ENCODE measurements at places on chromosomes 1 and 21.
A peak's percentile ranks its signal among the peaks of the same experiment; 100 is the strongest.

DNA sequence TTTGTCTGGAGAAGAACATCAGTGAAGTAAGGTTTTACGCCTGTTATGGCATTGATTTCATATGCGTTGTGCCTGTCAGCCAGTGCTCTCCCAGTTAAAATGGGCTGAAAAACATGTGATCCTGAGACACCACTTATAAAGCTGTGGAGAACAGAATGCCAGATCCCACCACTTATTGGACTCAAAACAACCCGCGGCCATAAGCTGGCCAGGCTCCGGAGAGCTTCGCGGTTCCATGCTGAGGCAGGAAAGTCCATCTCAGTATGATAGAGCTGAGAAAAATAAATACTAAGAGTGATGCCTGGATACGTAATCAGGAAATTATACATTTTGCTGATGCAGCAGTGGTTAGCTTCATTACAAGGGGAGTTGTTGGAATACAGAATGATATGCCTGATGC, 5.1 kb downstream of the APOBEC4 start:
- DNase-seq, result no peak

- DNase-seq, result no peak
Measured at GRCh38 chr1:69520326-69520725, 47.4 kb upstream of the LRRC7 start.

DNA sequence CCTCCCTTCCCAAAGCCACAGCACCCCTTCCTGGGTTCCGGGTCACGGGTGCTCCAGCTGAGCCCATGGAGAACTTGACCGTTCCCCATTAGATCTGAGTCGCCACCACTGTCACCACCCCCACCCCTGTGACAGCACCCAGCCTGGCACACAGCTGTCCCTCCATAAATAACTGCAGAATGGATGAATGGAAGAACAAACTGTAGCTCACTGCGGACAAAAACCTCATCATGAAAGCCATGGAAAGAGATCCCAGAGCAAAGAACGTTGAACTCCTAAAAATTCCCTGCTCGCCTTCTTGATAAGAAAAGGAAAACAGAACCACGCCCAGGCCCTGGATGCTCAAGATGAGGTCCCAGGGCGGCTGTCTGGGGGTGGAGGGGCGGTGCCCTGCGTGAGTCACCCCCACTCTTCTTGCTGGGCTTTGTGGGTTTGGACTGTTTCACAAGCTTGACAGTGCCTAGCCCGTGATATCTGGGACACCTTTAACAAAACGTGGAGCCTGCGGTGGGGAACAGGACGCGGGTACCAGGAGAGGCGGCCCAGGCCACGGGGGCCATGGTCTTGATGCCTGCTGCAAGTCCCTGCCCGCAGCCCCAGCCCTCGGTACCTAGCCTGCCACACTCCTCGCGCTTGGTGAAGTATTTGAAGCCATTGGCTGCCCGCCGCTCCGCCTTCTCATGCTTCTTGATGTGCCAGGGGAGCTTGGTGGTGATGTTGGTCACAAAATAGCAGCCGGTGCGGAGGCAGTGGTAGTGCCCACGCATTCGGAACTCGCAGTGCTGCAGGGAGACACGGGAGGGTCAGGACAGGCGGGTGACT, 151.9 kb downstream of the CASZ1 start:
- DNase-seq, result no peak

DNA sequence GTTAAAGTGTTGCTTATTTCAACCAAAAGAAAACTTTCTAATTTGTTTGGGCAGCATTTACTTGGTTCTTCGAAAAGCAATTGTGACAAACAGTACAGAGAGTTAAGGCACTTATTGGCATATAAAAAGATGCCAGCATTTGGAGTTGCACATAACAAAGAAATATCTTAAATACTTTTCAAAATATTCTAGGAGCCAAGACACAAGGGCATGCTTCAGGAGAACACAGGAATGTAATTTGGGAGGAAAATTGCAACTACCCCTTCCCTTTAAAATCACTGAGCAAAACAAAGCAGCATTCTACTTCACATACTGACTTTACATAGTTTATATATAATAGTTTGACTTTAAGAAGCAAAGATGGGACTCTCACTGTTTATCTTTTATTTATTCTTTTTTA, 4.6 kb upstream of the TIE1 start:
- no peak for DNase-seq

- DNase-seq, result no peak
Measured at GRCh38 chr1:29470788-29471119, 234.4 kb downstream of the PTPRU start.

- DNase-seq, result no peak
Measured at GRCh38 chr1:111392460-111392945, 35.0 kb downstream of the OVGP1 start.

DNA sequence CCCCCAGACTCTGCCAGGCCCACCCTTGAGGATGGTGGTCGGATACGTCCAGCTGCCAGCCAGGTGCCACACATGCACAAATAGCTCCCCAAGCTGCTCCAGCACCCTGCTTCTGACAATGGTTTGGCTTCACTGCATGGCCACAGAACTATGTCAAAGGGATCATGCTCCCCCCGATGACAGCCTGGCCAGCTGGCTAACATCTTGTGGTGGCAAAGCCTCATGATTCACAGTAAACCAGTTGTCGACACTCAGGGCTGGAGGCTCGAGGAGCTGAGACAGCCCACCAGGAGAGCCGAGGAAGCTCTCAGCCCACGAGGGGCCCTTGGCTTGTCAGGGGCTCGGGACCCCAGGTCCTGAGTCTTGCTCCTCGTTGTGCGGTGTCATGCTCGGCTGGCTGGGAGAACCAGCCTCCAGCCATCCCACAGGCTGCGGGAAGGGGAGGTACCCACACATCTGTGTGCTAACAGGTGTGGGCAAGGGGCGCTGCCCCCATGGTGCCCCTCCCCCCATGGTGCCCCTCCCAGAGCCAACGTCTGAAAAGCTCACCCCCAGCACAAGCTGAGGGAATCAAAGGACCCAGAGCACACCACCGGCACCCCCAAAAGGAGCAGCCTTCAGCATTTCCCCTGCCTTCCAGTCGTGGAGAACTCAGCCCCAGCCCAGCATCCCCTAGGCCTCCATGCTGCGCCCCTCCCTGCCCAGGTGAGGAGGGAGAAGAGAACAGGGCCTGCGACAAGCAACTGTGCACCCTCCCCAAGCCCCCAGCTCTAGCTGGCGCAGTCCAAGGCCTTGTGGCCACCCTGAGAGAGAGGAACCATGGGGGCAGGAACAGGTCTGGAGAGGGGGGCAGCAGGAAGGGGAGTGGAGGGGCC, 41.2 kb downstream of the KIF21B start:
- DNase-seq, result no peak

GRCh38 chr1:25622531-25622930, 5.9 kb downstream of the MAN1C1 start:
- no peak for DNase-seq

- DNase-seq, result peak; percentile 97
Measured at GRCh38 chr1:178238722-178239510, 145.0 kb downstream of the RASAL2 start.

DNA sequence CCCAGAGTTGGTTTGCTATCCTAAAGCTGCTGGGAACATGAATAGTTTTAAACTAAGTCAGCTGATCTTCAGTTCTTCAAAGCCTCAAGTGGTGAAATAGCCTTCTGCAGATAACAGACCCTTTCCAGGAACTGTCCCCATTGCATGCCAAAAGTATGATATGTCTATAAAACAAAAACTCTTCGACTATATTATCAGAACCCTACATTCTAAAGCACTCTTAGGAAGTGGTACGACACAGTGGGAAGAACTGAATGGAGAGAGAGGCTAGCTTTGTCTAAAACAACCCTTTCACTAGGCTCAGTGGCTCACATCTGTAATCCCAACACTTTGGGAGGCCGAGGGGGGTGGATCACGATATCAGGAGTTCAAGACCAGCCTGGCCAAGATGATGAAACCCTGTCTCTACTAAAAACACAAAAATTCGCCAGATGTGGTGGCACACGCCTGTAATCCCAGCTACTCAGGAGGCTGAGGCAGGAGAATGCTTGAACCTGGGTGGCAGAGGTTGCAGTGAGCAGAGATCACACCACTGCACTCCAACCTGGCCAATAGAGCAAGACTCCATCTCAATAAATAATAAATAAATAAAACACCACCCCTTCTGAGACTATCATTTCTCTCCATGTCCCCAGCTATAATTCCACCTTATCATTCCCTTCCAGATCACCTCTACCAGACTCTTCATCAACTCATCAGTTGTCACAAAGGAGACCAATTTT, 2.2 kb upstream of the FRRS1 start:
- no peak for DNase-seq

- no peak for DNase-seq
Measured at GRCh38 chr1:199352351-199352750, 675.2 kb upstream of the NR5A2 start.

- DNase-seq, result no peak
Measured at GRCh38 chr1:25624156-25624555, 7.6 kb downstream of the MAN1C1 start.

DNA sequence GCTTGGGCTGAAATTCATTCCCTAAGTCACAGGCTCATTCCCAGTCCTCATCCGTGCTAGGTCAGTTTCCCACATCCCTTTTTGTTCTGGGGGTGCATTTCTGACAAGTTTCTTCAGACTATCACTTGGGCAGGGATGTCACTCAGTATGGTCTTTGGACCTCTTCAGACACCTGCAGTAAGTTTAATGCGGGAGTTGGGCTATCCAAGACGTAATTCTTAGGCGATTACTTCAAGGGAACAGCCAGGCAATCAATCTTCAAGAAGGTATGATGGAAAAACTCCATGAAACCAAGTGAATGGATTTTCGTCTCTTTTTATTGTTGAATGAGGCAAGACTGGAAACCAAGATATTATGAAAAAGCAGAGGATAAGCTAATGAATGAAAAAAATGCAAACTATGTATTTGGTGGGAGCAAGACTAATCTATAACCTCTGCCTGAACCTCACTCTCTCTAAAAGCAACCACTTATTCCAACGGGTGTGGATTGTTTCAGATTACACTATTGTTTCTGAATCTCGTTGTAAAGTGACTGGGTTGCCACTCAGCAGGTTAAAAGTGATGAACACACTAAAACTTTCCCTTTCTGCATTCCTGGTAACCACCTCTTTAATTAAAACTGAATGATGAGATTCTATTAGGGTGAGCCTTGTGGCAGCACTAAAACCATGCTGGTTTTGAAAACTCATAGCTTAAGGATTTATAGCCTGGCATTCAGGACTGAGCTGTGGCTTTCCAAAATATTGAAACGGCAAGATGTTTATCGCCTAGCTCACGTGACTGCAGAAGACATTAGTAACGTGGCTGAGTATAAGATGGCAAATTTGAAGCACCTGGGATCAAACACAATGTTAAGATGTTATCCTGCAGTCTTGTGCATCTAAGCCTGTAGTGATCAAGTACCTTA, 1.1 kb downstream of the RASAL2 start:
- no peak for DNase-seq

DNA sequence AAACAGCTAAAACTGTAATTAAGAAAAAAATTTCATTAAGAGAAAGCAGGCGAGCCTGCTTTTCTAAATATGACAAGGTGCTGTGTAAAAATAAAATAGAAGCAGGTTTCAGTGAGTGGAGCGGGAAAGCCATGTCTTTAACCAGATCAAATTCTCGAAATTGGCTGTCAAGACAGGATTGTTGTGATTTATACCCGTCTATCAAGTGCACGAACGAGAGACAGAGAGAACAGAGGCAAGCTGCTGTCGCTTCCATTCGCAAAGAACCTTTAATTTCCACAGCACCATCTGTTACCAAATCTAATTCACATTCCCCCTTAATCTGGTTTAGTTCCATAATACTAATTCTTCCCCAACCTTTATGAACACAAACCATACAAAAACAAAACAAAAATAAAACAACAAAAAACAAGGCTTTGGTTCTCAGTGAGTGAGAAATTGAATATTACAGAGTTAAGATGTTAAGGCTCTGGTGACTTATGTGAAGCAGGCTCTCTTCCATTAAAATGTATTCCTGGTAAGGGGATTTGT, 35.0 kb downstream of the ESRRG start:
- DNase-seq, result no peak

- DNase-seq, result peak; percentile 32
Measured at GRCh38 chr1:50605186-50605875, 182.1 kb upstream of the DMRTA2 start.

- peak; percentile 52 for DNase-seq
Measured at GRCh38 chr21:42097860-42098454, 26.8 kb downstream of the UMODL1 start.

- DNase-seq, result no peak
Measured at GRCh38 chr21:21162786-21163185, 164.6 kb downstream of the NCAM2 start.

GRCh38 chr1:235067396-235068157, 61.1 kb downstream of the TOMM20 start:
- peak; percentile 52 for DNase-seq

DNA sequence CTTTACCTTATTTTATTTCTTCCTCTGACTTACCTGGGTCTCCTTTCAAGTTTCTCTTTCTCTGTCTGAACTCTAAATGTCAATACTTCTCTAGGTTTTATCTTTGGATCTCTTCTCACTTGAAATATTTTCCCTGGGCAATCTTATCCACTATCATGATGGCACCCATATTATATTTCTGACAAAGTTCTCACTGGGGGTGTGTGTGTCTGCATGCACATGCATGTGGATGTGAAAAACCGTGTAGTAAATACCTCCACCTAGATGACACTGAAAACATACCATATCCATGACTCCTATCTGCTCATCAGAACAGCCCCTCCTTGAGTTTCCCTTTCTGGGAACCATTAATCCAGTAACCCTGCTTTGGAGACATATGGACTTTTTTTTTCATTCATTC, 30.9 kb downstream of the DNASE2B start:
- DNase-seq, result no peak

DNA sequence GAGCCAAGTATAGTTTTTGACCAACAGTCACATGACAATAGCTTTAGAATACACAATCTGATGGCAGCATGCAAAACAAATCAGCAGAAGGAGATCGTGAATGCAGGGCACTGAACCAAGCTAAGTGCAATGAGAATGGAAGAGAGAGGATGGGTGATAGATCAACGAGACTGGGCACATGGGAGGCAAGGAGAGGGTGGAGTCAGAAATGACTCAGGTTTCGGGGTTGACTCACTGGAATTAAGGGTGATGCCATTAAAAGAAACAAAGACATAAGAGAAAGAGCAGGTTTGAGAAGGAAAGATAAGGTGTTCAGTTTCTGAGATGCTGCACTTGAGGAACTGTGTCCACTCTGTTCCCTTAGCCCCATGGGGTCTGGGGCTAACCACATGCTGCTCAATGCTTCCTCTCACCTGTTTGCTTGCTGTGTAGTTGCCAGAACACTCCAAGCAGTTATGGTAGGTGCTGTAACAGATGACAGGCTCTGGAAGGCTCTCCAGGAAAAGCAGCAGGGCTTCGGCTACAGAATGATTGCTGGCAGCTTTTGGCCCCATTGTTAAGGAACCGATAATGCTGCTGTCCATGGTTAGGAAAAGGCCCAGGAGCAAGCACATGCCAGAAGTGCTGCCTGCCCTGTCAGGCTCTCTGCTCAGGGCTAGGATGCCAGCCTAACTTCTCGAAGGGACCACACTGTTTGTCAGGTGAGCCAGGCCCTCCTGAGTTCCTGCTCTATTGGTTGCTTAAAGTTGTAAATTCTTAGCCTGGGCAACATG, 6.1 kb upstream of the MTF1 start:
- peak; percentile 53 for DNase-seq

GRCh38 chr21:16198546-16198945, 468.8 kb downstream of the USP25 start:
- no peak for DNase-seq

- DNase-seq, result no peak
Measured at GRCh38 chr1:44554706-44555105, 119.6 kb downstream of the TMEM53 start.

GRCh38 chr1:244047621-244048255, 3.3 kb upstream of the ZBTB18 start:
- DNase-seq, result peak; percentile 24

GRCh38 chr1:117341123-117341522, 26.1 kb upstream of the MAN1A2 start:
- no peak for DNase-seq
